ENCODE measurements at places on chromosomes 16 and 17.

- peak; percentile 10 for DNase-seq
Measured at GRCh38 chr16:83113317-83113716, 486.5 kb downstream of the CDH13 start.

- no peak for DNase-seq
Measured at GRCh38 chr17:75647921-75648320, 14.7 kb downstream of the SMIM5 start.

- no peak for DNase-seq
Measured at GRCh38 chr17:42456223-42457106, 2.2 kb upstream of the ATP6V0A1 start.

- no peak for DNase-seq
Measured at GRCh38 chr16:87733190-87733589, 32.6 kb downstream of the KLHDC4 start.

Measured in NCI-H1694 (cell line).